Naive B cell (primary cell): ENCODE measurements at places on chromosomes 12 and 14. TPM values are rescaled to one million over a fixed set of nuclear protein-coding genes. Genes with fewer than 3 reads are reported as not detected.

The ADCY4 gene
- not detected for polyA plus RNA-seq

The GPRC5A gene
- polyA plus RNA-seq: not detected

The KRT72 gene
- not detected for polyA plus RNA-seq

The PTCSC3 gene
- not detected for polyA plus RNA-seq

The SLC5A8 gene
- polyA plus RNA-seq: not detected

The CCDC85C gene
- 0.24 TPM for polyA plus RNA-seq

The SERPINA10 gene
- polyA plus RNA-seq: not detected

The ADAM21 gene
- polyA plus RNA-seq: not detected

The SERPINA3 gene
- not detected for polyA plus RNA-seq

The AQP6 gene
- not detected for polyA plus RNA-seq

The M6PR gene
- 201 TPM for polyA plus RNA-seq

The TAS2R46 gene
- not detected for polyA plus RNA-seq

The C14orf132 gene
- 0.66 TPM for polyA plus RNA-seq

The TNFRSF1A gene
- not detected for polyA plus RNA-seq

- DNase-seq: no peak
- H3K27me3 ChIP-seq: no peaks in the 10 kb centered on the region
- H3K4me3 ChIP-seq: no peak overlapping the region
- peak overlapping the region; percentile 38 for H3K27ac ChIP-seq
Measured at GRCh38 chr12:130428116-130428515, 90.4 kb downstream of the PIWIL1 start.

DNA sequence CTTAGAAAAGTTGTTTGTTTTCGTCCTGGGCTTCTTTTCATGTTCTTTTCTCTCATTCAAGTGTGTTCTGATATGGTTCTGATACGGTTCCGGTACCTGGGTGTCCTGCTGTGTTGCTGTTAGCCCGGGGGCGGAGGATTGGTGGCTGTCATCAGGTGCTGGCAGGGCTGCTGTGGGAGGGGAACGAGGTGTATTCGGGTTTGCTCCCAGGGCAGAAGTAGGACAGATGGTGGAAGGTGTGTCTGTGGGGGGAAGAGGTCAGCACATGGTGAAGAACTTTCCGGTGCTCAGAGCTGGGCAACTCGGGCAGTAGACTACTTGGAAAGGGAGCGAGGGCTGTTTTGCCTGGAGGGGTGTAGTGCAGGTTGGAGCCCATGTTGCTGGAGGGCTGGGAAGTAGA is 70.2 kb downstream of the SLC25A47 start:
- H3K27me3 ChIP-seq: no peaks in the 10 kb centered on the region
- no peak overlapping the region for H3K27ac ChIP-seq
- DNase-seq: no peak
- no peak overlapping the region for H3K4me3 ChIP-seq
- peaks cover 2% of the 10 kb centered on the region for H3K4me1 ChIP-seq

GRCh38 chr12:84512751-84513150 is 399.8 kb downstream of the SLC6A15 start:
- no peak overlapping the region for H3K4me3 ChIP-seq
- no peaks in the 10 kb centered on the region for H3K27me3 ChIP-seq
- no peaks in the 10 kb centered on the region for H3K36me3 ChIP-seq
- no peaks in the 10 kb centered on the region for H3K4me1 ChIP-seq

GRCh38 chr14:34450542-34450915 is 11.5 kb downstream of the SPTSSA start:
- H3K27ac ChIP-seq: no peak overlapping the region
- no peaks in the 10 kb centered on the region for H3K27me3 ChIP-seq
- no peaks in the 10 kb centered on the region for H3K36me3 ChIP-seq
- H3K4me3 ChIP-seq: no peak overlapping the region
- H3K4me1 ChIP-seq: no peaks in the 10 kb centered on the region

GRCh38 chr12:6863586-6864321 is 3.6 kb upstream of the TPI1 start:
- peaks cover 28% of the 10 kb centered on the region for H3K36me3 ChIP-seq
- H3K4me3 ChIP-seq: no peak overlapping the region
- no peak for DNase-seq
- H3K27me3 ChIP-seq: no peaks in the 10 kb centered on the region
- peaks cover 9% of the 10 kb centered on the region for H3K4me1 ChIP-seq
- H3K27ac ChIP-seq: peak overlapping the region; percentile 10

DNA sequence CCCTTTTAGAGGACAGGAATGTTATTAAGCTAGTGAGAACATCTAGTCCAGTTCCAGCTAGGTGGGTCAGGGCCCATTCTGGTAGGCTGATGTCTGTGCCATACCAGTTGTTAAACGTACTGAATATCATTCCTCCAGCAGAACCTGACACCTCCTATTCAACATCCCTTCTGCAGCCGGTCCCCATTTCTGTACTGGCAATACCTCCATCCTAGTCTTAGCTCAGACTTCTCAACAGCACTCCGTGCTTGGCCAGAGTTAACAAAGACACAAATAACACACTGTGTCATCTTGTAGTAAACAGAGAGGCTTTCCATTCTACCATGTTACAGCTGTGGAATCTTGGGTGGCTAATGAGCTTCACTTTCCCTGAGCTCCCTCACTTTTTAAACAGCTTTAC is 94.3 kb upstream of the PDE3A start:
- no peak for DNase-seq
- H3K27ac ChIP-seq: no peak overlapping the region
- H3K36me3 ChIP-seq: no peaks in the 10 kb centered on the region
- no peaks in the 10 kb centered on the region for H3K27me3 ChIP-seq
- H3K4me1 ChIP-seq: no peaks in the 10 kb centered on the region

DNA sequence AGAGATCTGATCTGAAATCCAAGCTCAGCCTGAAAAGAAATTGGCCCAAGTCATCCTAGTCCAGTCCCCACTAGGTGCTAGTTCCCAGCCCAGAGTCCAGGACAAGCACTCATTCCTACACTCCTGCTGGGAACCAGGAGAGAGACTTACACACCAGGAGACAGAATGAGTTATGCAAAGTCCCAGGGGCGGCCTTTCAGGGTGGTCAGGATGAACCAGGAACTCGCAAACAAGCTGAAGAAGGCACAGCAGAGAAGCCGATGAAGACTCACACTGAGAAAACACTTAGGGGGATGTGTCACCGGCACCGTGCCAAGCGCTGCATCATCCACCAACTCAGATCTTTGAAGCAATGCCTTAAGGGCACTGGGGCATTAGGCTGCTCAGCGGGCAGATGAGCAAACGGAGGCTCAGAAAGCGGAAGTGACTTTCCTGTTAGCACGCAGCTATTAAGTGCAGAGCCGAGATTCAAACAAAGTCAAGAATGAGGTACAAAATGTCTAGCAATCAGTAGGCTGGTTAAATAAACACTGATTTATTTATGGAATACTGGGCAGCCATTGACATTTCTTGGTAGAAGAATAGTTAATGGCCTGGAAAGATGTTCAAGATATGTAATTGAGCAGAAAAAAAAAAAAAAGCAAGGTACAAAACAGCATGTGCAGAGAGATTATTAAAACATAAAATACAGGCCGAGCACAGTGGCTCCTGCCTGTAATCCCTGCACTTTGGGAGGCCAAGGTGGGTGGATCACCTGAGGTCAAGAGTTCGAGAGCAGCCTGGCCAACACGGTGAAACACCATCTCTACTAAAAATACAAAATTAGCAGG is 78.7 kb downstream of the LRRC74A start:
- DNase-seq: peak; percentile 83
- peak overlapping the region; percentile 82 for H3K4me3 ChIP-seq
- peaks cover 12% of the 10 kb centered on the region for H3K27me3 ChIP-seq

- no peak overlapping the region for H3K27ac ChIP-seq
- peaks cover 13% of the 10 kb centered on the region for H3K4me1 ChIP-seq
- peak overlapping the region; percentile 92 for H3K4me3 ChIP-seq
- no peaks in the 10 kb centered on the region for H3K36me3 ChIP-seq
- peaks cover 25% of the 10 kb centered on the region for H3K27me3 ChIP-seq
- no peak for DNase-seq
Measured at GRCh38 chr12:10214136-10214894, 1.6 kb downstream of the GABARAPL1 start.

- peaks cover 14% of the 10 kb centered on the region for H3K27me3 ChIP-seq
- H3K4me3 ChIP-seq: no peak overlapping the region
- DNase-seq: no peak
- no peaks in the 10 kb centered on the region for H3K4me1 ChIP-seq
Measured at GRCh38 chr12:101089271-101089670, 120.8 kb downstream of the SLC5A8 start.

DNA sequence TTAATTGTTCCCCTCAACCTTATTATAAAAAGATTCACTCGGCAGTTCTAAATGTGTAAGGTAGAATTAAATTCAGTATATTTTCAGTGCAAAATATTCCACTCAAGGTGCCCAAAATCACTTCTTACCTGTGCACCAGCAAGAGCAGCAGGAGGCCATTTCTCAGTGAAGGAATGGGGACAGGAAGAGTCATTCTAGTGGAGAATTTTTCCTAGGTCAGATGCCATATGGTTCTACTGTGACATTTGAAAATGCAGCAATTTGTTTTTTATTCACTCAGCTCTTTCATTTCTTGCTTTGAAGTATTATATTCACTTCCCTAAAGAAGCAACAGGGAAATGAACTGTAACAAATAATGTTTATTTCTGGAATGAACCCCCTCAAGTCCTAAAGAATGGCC is 264.0 kb upstream of the SYT1 start:
- H3K4me1 ChIP-seq: no peaks in the 10 kb centered on the region
- DNase-seq: no peak
- no peaks in the 10 kb centered on the region for H3K27me3 ChIP-seq
- H3K36me3 ChIP-seq: no peaks in the 10 kb centered on the region

DNA sequence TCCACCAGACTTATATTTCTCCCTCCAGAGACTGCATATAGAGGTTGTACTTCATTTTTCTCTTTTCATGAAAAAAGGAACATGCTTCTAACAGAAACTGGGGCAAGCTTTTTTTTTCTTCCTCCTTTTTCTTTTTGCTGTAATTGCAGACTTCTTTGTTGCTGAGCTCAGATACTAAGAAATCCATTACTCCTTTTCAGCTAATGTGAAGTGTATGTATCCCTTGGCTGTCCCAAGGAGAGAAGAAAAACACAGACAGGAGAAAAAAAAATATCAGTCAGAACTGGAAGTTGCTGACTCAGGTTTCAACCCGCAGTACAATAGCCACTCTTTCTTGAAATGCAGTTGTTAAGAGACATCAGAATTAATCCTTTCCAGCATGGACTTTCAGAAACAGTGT is 1248.4 kb downstream of the LRFN5 start:
- no peaks in the 10 kb centered on the region for H3K36me3 ChIP-seq
- no peak for DNase-seq
- no peak overlapping the region for H3K4me3 ChIP-seq

- H3K36me3 ChIP-seq: no peaks in the 10 kb centered on the region
- H3K27me3 ChIP-seq: peaks cover 20% of the 10 kb centered on the region
- H3K4me3 ChIP-seq: no peak overlapping the region
- DNase-seq: no peak
- no peak overlapping the region for H3K27ac ChIP-seq
Measured at GRCh38 chr12:5575987-5576386, 144.1 kb downstream of the NTF3 start.

DNA sequence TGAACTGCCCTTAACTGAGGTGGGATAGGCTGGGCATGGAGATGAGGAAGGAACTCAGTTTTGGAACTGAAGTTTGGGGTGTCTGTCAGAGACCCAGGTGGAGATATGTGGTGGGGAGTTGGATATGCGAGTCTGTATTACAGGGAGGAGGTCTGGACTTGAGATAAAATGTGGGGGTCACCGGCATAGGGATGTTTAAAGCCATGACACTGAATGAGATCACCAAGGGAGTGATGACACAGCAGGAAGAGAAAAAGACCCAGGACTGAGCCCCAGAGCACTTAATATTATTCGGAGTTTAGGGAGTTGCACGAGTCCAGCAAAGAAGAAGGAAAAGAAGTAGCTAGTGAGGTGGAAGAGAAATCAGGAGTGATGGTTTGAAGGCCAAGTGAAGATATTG is 4.0 kb upstream of the OASL start:
- no peak overlapping the region for H3K4me3 ChIP-seq
- H3K27me3 ChIP-seq: peaks cover 59% of the 10 kb centered on the region
- no peaks in the 10 kb centered on the region for H3K36me3 ChIP-seq
- no peak overlapping the region for H3K27ac ChIP-seq

DNA sequence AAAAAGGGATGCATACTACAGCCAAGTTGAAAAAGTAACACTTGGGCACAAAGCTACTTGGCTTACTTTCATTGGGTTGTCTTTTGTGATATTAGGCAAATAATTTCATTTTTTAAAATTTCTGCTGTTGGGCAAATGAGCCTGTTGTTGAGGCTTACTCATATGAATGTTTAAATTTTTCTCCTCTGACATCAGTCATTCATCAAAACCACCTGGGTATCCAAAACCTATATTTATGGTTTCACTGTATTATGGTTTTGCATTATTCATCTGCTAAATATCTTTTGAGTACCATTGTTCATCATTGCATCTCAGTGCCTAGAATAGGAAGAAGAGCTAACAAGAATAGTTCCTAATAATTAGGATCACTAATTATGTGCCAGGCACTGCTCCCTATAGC is 28.1 kb downstream of the DYRK2 start:
- no peaks in the 10 kb centered on the region for H3K27me3 ChIP-seq
- no peak overlapping the region for H3K27ac ChIP-seq
- peaks cover 41% of the 10 kb centered on the region for H3K36me3 ChIP-seq

- H3K36me3 ChIP-seq: no peaks in the 10 kb centered on the region
- H3K27me3 ChIP-seq: no peaks in the 10 kb centered on the region
- no peak for DNase-seq
Measured at GRCh38 chr14:85686908-85687307, 157.0 kb downstream of the FLRT2 start.

- peak; percentile 68 for DNase-seq
- H3K27me3 ChIP-seq: peaks cover 31% of the 10 kb centered on the region
- H3K4me3 ChIP-seq: peak overlapping the region; percentile 97
- peaks cover 33% of the 10 kb centered on the region for H3K4me1 ChIP-seq
- no peaks in the 10 kb centered on the region for H3K36me3 ChIP-seq
- H3K27ac ChIP-seq: peak overlapping the region; percentile 91
Measured at GRCh38 chr14:60331201-60332045, 82.4 kb downstream of the PPM1A start.

DNA sequence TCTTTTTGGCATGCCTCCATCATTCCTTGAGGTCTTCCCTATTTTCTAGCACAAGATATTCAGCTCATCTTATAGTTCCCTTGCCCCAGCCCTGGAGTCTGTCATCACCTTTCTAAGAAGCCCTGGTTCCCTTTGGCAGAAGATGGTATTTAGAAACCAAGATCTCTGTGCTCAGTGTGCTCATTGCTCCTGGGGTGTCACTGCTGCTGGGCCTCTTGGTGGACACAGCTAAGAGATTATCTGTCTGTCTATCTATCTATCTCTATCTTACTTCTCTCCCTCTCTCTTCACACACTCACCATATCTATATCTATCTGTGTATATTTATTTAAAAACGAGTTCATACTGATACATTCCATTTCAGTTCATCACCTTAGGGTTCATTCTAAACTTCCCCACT is 67.2 kb downstream of the DAO start:
- H3K4me3 ChIP-seq: no peak overlapping the region
- peaks cover 4% of the 10 kb centered on the region for H3K4me1 ChIP-seq
- H3K27ac ChIP-seq: no peak overlapping the region
- peaks cover 21% of the 10 kb centered on the region for H3K27me3 ChIP-seq

GRCh38 chr12:31715283-31715825 is 13.5 kb downstream of the AMN1 start:
- H3K4me3 ChIP-seq: peak overlapping the region; percentile 75
- peaks cover 54% of the 10 kb centered on the region for H3K4me1 ChIP-seq
- peaks cover under 1% of the 10 kb centered on the region for H3K36me3 ChIP-seq
- peak; percentile 81 for DNase-seq

- H3K4me1 ChIP-seq: peaks cover 6% of the 10 kb centered on the region
- H3K27me3 ChIP-seq: peaks cover 4% of the 10 kb centered on the region
- H3K4me3 ChIP-seq: no peak overlapping the region
- no peak overlapping the region for H3K27ac ChIP-seq
- no peaks in the 10 kb centered on the region for H3K36me3 ChIP-seq
Measured at GRCh38 chr14:24325041-24325530, 9.8 kb downstream of the ADCY4 start.
